ENCODE measurements at places on chromosomes 4 and X.

DNA sequence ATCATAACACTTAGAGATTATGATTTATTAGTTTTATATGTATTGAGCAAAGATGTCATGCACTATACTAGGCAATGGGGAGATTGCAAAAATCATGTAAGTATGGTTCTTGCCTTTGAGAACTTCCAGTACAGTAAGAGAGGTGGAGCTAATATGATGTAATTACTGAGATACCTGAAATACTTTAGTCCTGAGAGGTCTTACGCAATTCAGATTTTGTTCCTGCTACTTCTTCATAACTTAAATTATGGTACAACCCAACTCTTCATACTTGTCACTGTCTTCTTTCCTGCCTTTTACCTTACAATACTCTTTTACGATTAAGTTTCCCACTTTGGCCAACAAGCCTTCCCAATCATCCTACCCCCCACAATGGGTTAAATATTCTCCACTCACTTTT lies 564.2 kb upstream of the PITX2 start:
- no peak for DNase-seq

DNA sequence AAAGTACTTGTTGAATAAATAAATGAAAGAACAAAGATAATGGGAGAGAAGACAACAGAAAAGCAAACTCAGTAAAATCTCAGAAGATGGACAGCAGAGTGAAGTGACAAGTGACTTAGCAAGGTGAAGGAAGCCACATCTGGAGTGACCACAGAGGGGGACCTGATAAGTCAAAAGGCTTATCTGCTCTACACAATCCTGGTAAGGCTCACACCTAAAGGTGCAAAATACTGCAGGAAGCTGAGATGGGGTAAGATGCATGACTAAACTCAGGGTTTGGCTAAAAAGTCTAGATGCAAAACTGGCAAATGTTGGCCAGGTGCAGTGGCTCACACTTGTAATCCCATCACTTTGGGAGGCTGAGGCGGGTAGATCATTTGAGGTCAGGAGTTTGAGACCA lies 22.2 kb downstream of the TRMT2B start:
- no peak for DNase-seq

- DNase-seq, result no peak
Measured at GRCh38 chr4:116143198-116143597, 942.2 kb downstream of the TRAM1L1 start.

DNA sequence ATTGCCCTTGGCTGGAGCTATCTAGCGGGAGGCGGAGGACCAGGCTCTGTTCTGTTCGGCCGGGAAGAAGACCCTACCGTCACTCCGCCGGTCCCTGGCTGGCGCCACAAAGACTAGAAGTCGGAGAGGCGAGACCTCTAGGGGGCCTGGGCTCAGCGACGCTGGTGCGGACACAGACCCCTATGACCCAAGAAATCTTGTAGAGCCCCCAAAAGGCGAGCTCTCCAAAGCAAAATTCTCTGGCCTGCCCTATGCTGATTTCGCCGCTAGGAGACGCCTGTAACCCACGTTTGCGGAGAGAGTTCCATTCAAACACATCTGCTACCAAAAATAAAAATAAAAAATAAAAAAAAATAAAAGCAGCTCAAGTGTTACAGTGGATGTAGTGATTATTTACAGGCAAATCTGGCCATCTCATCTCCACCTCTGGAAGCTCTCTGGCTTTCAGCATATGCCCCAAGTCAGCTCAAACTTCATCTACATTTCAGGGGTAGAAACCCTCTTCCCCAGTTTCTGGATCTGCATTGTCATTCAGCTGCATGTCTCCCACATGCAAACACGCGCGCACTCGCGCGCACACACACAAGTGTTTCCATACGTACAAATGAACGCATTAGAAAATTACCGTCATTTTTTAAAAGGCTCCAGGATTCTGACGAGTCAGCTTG lies 2.4 kb upstream of the PCDH10 start:
- DNase-seq, result no peak

- DNase-seq, result no peak
Measured at GRCh38 chrX:8927701-8928100, 106.2 kb downstream of the FAM9B start.

- no peak for DNase-seq
Measured at GRCh38 chrX:153190381-153190780, 11.3 kb downstream of the MAGEA1 start.

DNA sequence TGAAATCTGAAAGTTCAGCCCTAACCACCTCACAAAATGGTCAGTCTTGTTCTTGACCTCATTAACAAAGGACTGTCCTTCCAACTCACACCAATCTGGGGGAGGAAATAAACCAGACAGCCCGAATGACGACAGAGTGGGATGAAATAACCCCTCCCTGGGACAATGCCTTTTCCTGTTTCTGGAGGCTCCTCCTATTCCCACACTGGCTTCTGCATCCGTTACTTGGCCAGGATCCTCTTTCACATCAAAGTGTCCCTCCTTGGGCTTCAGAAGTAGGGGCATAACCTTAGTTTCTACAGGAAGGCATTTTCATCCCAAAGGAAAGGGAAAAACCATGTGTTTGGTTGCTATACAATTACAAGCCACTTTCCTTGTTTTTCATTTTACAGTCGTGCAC lies 59.8 kb upstream of the RPL34 start:
- no peak for DNase-seq

DNA sequence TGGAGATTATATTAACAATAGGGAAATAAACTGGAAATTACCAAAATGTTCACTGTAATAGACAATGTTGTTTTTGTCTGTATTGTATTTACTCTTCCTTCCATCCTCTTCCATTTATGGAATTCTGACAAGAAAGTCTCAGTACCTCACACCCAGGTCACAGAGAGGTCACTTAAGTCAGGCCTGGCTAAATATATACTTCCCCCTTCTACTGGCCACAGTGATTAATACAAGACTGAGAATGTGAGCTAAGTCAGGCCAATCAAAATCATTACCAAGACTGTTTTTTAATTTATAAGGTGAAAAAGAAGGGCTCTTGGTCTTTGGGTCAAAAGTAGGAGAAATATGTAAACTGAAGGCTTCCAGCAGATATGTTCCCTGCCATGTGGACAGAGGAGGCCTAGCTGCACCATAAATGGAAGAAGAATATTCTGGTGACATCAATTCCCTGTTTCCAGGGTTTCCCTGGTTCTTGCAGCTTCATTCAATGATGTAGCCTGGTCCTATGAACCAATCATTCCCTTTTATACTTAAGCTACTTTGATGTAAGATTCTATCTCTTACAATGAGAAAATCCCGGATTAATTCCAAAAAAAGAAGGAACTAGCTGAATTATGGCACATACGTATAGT lies 64.3 kb downstream of the LRBA start:
- no peak for DNase-seq

- DNase-seq, result no peak
Measured at GRCh38 chrX:129577473-129577872, 37.4 kb downstream of the OCRL start.

Measured in activated CD8-positive, alpha-beta memory T cell treated with anti-CD3 and anti-CD28 coated beads, Interleukin-2, amount 50 U/mL, for 4 hours (primary cell).